ENCODE measurements at places on chromosomes 2 and 18.
A peak's percentile ranks its signal among the peaks of the same experiment; 100 is the strongest.

GRCh38 chr18:35934891-35935290, 37.6 kb upstream of the RMP24 start:
- no peak for DNase-seq

GRCh38 chr2:8081130-8081529, 600.7 kb upstream of the ID2 start:
- DNase-seq = no peak

DNA sequence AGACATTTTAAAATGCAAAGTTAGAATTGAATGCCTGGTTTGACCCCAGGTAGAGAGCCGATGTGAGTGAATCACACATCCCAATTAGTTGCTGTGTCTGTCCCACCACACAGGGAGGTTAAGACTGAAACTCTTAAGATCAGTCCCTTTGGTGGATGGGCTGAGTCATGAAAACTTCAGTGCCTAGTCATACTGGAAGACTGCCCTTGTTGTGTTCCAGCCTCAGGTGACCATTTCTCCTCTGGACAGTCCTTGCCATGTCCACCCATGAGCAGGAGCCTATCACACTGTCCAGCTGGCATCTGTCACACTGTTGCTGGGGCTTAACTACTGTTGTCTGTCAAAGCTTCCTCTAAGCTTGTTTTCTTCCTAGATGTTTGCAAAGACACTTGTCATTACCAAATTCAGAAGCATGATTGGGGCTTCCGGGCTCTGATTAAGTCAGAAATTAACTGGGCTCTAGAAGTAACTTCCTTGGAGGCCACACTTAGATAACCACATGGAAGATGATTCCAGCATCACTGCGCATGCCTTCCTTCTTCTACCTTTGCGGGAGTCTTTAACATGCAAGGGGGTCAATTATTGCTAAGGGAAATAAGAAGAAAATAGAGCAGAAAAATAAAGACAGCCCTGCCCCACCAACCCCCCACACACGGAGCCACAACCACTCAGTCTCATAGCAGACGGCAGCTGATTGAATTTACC, 21.3 kb downstream of the CYRIA start:
- no peak for DNase-seq

DNA sequence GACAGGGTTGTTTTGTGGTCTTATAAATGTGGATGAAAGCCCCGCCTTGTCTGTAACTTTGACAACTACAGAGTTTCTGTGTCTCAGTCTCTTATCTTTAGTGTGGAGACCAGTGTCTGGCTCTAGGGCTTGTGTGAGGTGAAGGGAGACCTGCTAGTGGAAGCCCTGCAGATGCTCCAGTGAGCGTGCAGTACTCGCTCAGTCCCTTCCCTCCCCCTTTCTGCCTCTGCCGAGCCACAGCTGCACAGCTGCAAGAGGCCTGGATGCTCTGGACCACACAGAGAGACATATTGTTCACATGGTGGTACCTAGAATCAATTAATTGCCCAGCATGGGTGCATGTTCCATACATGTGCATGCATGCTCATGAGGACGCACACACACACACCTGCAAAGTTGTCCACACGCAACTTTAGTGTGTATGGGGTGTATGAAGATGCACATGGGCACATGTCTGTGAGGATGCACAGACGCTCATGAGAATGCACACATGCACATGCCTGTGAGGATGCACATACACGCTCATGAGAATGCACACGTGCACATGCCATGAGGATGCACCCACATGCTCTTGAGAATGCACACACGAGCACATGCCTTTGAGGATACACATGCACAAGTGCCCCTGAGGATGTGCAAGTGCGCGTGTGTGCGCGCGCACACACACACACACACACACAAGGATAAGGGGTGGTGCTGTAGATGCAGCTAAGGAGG, 282.1 kb upstream of the HS6ST1 start:
- no peak for DNase-seq

DNA sequence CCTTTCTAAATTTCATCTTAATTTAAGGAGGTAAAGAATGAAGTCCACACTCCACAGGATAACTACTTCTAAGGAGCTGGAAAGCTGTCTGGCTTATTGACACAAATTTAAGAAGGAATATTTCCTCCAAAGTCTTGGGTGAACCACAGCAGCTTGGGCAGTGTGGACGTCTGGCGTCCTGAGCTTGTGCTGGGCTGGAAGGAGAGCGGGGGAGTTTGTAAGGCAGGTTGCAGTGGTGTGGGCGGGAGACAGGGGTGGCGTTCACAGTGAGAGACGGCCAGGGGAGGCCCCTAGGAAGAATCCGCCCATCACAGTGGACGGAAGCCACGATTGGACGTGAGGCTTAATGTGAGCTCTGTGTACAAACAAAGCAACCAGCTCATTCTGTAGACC, 25.7 kb downstream of the ADI1 start:
- DNase-seq = peak; percentile 79

DNA sequence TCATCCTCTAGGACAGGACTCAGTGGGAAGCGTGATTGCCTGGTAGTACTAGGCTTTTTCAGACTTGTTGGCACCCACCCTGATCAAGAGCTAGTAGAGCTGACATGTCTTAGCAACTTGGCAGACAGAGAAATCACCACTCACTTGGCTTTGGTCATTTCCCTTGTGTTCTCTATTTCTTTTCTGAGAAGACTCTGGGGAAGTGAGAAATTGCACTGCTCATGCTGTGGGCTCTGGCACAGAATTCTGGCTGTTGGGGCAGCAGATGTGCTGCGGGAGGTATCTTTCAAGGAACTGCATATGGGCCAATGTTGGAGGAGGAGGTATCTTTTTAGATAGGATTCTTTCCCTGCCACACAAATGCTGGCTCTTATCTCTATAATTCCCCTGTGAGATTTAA, 529.1 kb upstream of the MEX3C start:
- no peak for DNase-seq
